SK-N-SH (cell line): ENCODE measurements at places on chromosomes 12 and 14.

DNA sequence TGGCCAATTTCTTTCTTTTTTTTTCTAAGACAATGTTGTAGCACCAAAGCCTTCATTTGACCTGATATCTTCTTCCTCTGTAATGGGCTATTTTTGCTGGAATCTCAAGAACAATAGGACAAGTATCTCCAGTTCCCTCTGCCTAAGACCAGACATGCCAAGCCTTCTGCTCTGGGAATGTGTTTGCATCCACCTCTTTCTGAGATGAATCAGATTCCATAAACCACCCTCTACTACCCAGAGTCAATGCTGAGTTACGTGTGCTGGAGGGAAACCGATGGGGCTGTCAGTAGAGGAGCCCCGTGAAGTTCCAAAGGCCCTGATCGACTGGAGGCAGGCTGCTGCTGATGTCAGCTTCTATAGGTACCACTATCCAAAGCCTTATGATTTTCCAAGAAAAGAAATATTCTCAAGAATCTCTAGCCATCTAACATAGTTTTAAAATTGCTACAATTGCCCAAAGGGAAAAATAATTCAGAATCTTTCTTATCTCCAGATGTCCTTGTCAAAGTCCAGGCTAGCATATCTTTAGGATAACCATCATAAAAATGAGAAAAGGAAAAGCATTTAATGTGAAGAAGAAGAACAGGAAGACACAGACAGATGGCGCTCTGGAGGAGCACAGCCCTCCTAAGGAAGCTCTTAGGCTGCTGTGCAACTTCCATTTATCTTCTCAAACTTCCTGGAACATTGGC, 101.9 kb downstream of the SLC8A3 start:
- peak; percentile 22 for DNase-seq

- no peak for DNase-seq
Observed at GRCh38 chr14:98871796-98872195, 400.2 kb downstream of the BCL11B start.

DNA sequence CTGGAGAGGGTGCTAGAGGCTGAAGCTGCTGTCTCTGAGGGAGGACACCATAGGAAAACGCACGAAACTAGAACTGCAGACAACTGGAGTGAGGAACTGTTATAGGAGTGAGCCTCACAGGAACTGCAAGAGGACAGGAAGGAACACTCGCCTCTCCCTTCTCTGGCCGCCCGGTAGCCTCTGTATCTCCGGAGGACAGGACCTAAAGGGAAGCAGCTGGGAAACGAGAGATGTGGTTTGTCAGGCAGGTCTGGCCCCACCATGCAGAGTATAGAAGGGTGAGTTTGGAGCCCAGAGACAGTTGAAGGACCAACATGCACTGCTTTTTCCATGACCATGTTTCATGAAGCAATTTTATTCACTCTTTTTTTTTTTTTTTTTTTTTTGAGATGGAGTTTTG, 127.3 kb downstream of the EFCAB11 start:
- DNase-seq: no peak

DNA sequence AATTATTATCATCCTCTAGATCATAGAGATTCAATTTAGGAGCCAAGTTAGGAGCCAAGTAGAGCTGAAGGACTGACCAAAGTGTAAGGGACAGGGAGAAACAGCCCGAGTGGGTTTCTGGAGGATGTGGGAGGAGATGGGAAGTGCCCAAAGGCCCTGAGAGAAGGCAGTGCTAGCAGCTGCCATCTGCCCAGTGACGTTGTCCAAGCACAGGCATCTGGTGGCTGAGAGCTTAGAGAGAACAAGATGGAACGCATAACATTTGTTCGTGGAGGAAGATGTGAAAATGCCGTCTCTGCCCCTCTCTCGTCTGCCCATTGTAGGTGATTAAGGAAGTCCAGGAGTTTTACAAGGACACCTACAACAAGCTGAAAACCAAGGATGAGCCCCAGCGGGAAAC, 34.7 kb downstream of the CD9 start:
- no peak for DNase-seq

GRCh38 chr12:22529281-22530060, 14.9 kb downstream of the C2CD5 start:
- DNase-seq: peak; percentile 11

GRCh38 chr14:99036611-99037293, 235.2 kb downstream of the BCL11B start:
- no peak for DNase-seq

DNA sequence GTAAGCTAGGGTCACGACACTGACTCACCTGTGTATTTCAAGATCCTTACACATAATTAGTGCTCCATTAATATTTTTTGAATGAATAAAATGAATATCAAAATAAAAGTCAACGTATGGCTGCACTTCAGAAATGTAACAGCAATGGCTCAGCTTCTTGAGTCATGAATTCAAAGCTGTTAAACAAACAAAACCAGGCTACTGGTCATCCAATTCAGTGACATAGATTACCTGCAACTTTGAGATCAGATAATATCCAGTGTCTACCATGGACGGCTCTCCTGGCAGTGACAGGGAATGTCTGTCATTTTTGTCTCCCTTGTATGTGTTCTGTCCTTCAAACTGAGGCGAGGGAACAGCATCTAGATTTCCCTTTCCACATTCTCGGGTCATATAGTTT, 225.6 kb downstream of the EFCAB11 start:
- DNase-seq: no peak

DNA sequence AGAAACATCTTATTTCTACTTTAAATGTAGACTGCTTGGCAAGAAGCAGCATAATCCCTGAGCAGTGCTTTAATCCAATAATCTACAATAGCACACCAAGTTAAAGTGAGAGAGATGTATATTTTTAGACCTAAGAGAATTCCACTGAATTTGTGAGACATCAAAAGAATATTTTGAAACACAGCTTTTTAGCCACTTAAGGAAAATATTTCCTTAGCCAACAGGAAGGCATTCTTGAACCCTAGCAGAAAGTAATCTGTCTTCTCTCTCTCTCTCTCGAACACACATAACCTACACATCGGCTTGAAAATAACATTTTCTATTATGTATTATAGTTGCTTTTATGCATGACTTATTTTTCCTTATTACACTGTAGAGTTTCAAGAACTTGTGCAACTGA, 34.0 kb downstream of the KITLG start:
- no peak for DNase-seq

GRCh38 chr14:68397822-68398221, 395.0 kb downstream of the ZFP36L1 start:
- peak; percentile 73 for DNase-seq

- no peak for DNase-seq
Observed at GRCh38 chr14:92493492-92493891, 20.1 kb upstream of the RIN3 start.

DNA sequence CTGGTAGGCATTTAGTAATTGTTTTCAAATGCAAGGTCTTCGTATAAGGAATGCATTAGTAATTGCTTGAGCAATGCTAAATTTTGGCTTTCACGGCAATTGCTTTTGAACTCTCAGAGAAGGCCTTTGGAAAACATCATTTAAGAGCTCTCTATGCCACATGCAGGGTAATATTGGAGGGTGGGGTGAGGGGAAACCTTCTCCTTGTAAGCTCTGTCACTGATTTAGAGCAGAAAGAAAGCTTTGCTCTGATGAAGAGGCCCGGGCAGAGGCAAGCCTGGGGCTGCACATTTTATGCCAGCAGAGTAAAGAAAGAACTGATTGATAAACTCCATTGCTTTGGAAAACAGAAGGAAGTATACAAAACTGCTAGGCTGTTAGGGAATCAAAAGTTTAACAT, 70.9 kb downstream of the TRIM9 start:
- DNase-seq: no peak

- DNase-seq: no peak
Observed at GRCh38 chr12:1130571-1130970, 139.5 kb downstream of the ERC1 start.

DNA sequence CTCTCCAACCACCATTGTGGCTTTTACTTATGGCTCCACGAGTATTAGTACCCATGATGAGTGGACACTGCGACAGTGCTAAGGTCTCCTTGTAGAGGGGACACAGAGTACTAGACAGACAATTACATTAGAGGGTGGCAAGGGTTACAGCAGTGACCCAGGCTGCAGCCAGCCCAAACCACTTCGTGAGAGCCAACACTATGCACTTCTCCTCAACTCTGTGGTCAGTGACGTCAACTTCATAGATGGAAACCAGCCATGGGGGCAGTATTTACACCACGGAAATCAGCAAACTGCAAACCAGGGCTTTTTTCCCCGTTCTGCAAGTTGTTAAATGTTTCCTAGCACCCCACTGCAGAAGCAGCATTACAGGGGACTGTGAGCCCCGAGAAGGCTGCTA, 61.6 kb upstream of the ZFP36L1 start:
- DNase-seq: no peak

DNA sequence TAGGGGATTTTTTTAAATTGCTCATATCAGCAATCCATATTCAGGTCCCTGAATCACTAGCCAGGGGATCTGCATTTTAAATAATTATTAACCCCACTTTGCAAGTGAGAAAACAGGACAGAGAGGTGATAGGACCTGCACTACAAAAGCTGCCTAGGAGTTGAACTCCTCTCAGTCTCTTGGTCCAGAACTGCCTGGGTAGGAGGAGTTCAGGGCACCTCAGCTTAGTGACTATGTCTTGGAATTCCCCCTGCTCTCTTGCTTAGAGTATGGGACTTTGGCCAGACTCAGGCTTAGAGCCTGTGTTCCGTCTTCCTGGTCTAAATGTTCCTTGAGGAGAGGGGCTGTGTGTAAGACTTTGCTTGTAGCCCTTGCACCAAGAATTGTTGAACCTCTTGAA, 68.2 kb upstream of the WSCD2 start:
- no peak for DNase-seq

- no peak for DNase-seq
Observed at GRCh38 chr14:58833634-58834378, 196.0 kb downstream of the DACT1 start.

DNA sequence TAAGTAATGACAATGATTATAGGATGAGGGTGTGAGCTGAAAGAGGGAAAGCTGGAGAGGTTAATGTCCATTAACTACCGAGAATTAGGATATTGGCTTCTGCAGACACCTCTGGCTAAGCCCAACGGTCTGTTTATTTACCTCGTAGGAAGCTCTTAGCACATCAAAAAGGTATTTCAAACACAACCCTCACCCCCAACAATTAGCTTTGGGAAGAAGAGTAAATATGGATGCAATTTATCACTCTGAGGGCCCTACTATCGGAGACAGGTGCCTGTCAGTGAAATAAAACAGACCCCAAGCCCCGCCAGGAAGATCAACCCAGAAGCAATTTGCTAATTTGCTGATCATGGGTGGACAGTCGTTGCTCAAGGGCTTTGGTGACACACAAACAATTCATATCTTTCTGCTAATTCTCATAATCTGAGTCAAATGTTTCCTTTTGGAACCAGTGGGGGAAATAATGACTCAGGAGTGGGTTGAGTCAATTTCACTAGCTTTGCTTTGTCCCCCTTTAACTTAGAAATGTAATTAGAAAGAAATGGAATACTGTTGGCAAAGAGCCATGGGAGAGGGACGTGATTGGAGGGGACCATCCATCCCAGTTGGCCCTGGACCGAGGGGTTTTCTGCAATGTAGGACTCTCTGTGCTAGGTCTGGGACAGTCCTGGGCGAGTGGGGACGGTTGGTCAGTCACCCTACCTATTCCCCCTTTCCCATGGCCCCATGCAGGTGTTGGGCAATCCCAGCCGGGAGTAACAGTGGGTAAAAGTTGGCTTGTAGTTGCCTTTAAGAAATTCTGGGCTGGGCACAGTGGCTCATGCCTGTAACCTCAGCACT, 99.1 kb upstream of the MED13L start:
- DNase-seq: peak; percentile 72

DNA sequence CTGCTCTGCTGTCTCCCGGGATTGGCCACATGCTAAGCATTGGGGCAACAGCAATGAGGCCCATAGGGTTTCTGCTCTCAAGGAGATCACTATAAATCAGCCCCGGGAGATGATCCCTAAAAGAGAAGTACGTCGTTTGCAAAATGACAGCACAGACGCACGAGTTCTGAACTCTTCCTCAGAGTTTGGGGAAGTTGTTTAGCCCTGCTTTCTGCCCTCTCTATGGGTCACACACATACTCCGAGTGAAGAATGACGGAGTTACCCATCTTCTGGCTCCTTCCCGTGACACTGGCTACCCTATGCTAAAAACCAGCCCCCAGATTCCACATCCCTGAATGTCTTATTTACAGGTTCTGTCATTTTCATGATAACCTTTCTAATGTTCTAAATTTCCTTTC, 258.0 kb upstream of the PLEKHG7 start:
- no peak for DNase-seq

DNA sequence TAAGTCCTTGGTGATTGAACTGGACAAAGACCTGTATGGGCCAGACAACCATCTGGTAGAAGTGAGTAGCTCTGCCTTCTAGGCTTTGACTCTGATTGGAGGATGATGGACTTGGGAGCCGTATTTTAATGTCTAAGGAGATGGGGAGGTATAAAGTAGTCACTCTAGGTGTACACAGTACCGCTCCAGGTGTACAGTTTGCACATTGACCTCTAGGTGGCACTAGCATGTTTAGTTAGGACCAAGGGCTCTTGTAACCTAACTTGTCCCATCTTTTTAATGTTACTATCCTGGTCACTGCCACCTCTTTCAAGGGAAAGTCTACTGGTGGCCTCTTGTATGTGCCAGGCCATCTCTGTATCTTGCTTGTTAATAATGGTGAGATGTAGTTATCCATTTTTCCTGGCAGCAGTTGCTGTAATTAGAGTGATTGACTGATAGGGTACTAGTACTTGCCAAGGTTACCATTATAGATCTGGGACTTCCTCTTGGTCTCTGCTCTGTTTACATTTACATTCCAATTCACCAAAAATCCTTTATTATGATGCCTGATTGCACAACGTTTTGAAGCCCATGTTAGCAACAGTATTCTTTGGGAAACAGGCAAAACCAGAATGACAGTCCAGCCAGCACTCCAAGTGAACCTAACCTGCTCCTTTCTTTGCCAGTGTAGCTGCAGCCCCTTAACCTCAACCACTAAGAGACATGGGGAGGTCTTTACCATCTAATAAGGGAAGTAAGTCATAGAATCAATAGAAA, 3.6 kb downstream of the SMARCD1 start:
- peak; percentile 65 for DNase-seq

- DNase-seq: no peak
Observed at GRCh38 chr12:58584880-58585279, 335.4 kb downstream of the LRIG3 start.

DNA sequence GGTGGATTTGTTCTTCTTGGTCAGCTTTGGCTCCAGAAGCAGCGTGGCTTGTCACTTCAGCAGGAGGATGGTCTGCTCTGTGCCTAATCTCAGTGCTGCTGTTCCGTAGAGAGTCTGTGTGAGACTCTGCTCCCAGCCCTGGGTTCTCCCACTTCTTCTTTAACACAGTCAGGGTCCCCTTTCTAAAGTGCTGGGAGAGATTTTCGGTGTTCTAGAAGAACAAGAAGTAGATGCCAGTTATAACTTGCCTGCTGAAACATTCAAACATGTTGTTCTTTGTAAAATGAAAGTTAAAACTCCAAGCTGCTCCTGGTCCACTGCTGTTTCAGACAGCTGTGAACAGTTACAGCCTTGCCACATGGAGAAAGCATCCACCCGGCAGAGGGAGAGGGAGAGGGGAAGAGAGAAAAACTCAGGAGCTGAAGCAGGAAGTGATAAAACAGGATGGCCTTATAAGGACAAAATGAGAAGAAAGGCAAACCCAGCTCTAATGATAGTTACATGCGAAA, 55.2 kb upstream of the CERS5 start:
- DNase-seq: peak; percentile 73
